ENCODE measurements at places on chromosomes 13 and 19.

DNA sequence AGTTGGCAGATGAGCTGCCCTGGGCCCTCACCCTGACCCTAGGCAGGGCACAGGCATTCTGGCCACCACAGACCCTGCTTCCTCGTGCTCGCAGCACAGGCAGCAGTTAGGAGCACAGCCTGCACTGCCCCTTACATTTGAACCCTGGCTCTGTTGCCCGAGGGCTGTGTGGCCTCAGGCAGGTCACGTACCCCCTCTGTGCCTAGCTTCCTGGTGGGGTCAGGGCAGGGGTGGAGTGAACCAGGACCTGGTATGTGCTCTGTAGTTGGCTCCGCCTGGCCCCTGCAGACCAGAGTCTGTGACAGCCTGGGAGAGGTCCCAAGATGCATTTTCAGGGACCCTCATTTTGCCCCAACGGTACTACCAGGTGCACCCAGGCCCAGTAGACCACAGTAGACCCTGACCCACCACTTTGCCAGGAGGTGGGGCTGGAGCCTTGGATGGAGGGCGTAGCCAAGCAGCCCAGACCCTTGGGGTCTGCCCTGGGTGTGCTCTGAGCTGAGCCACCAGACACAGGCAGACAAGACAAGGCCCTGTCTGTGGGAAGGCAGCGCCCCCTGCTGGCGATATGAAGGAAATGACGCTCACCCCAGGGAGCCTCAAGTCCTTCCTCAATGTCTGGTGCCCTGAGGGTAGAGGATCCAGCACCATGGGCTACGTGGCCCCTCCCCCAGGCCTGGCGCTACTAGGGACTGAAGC is 9.1 kb downstream of the LYL1 start:
- DNase-seq = peak; percentile 70

- DNase-seq = no peak
Observed at GRCh38 chr13:35894636-35895035, 236.5 kb downstream of the DCLK1 start.

DNA sequence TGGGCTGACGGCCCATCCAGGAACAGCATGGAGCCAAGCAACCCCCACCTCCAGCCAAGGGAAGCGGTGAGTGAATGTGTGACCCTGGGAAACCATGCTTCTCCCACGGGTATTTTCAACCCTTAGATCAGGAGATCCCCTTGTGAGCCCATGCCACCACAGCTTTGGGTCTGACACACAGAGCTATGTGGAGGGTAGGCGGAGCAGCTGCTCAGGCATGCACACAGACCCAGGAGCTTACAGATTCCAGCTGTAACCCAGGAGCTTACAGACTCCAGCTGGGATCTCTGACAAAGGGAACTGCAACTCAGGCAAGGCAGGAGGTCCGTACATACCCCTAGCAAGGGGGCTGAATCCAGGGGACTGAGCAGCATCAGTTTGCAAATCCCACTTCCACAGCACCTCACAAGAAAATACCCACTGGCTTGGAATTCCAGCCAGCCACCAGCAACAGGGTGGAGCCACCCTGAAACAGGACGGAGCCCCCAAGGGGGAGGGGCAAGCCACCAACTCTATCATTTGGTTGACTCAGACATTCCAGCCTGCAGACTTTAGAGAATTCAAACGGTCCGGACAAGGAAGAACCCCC is 40.8 kb upstream of the RFXAP start:
- no peak for DNase-seq

DNA sequence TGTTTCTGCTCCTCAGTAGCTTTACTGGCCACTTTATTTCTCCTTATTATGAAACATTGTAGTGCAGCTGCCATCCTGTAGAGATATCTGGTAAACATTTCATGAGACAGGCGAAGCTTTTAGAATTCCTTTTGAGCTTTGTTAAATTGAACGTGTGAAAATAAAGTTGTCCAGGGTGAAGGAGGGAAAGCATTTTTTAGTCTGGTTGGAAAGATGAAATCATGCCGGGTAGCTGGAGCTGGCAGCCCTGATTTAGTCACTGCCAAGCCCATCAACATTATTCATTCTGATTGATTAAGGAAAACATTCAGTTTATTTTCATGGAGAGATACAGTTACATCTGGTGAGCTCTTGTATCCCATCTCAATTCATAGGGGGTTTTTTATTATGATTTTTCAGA is 326.2 kb upstream of the GPC6 start:
- DNase-seq = no peak

- no peak for DNase-seq
Observed at GRCh38 chr13:66559093-66559492, 671.0 kb downstream of the PCDH9 start.

- DNase-seq = no peak
Observed at GRCh38 chr13:102495663-102496062, 93.8 kb upstream of the FGF14 start.

DNA sequence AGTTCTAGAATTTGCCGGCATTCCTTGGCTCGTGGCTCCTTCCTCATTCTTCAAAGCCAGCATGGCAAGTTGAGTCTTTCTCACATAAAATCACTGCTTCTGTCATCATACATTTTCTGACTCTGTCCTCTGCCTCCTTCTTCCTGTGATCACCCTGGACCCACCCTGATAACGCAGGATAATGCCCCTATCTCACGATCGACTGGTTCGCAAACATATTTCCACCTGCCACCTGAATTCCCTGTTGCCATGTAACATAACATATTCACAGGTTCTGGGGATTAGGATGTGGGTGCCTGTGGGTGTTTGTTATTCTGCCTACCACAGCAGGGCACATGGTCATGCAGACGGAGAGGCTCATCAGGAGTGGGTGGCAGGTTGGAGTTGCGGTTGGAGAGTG is 177.7 kb downstream of the NHLRC3 start:
- no peak for DNase-seq
